ENCODE measurements at places on chromosomes 12 and 14.

DNA sequence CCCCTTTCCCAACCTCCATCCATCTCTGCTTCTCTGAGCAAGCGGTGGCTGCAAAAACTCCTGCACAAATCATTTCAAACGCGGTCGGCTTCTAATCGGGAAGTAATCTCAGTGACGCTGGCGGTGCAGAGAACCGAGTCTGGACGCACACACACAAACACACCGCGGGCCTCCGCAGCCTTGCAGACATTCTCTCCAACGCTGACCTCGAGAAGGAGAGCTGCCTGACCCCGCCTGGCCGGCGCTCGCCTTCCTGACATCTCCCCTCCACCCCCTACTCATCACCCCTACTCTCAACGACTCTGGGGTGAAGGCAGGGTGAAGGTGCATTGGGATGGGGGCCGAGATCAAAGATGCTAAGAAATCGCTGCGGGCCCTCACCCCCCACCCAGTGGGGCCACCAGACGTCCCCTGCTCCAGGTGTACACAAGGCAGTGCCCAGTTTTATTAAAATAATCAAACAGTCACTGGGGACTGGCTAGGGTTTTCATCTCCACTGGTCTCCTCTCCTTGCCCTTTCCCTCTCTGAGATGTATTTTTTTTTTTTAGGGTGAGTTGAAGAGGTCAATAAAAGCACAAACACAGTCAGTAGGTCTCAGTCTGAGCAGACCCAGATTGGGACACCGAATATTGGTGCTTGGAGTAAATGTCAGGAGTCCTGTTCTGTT, 506 bp upstream of the TBX5 start:
- no peak for DNase-seq

- no peak for DNase-seq
Observed at GRCh38 chr12:104741077-104741476, 217.0 kb downstream of the SLC41A2 start.

GRCh38 chr14:53093206-53093605, 59.9 kb downstream of the DDHD1 start:
- no peak for DNase-seq

GRCh38 chr14:72780751-72781150, 113.2 kb downstream of the DPF3 start:
- DNase-seq, result no peak

DNA sequence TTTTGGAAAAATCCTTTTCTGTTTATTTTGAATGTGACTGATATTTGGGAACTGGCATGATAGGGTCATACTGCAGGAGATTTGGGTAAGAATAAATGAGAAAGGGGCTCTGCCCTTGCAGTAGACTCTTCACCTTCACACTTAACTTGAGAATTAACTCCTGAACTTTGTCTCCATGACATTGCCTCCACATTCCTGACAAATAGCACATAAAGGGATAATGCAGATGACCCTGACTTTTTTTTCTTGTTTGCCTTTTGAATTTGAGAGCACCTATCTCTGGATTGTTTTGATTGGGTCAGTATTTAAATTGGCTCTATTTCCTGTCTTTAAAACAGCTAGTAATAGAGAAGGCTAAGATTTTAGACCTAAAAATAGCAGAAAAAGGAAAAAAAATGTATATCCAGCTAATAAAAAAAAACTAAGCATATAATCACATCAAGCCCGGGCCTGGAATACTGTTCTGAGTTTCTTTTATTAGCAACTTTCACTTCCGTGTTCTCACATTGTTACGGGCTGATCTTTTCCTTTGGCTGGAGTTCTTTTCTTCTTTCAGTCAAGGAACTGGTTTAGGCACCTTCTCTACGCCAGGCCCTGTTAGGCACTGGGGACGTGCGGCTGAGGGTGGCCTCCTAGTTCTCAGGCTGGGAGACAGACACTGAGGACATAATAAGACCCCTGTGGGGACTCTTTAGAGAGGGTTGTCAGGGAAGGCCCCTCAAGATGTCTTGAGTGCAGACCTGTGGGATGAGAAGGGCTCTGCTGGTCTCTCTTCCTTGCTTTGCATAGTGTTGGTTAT, 53.1 kb upstream of the GNPNAT1 start:
- no peak for DNase-seq

DNA sequence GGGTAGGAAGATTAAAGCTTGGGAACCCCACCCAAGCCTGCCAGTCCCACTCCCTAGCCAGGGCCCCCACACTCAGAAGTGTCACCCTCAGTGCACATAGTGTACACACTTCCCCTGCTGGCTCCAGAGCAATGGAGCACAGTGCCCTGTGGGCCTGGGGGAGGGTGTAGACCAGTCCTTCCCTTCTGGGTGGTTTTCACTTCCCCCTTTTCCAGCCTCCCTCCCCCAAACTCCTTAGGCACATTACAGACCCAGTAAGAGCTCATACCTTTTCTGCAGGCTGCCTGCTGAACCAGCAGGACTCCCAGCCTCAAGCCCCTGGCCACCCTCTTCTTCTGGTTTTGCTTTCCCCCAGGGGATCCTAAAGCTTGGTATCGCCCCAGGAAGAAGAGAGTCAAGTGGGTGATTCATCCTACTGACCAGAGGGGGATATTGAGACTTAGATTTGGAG, at the start of gene ZNF385A:
Gene ZNF385A, minus strand, starts transcription at position 143 of the 451 bp plus-strand sequence. CDS start 219 bp downstream, outside the sequence.
- no peak for DNase-seq

DNA sequence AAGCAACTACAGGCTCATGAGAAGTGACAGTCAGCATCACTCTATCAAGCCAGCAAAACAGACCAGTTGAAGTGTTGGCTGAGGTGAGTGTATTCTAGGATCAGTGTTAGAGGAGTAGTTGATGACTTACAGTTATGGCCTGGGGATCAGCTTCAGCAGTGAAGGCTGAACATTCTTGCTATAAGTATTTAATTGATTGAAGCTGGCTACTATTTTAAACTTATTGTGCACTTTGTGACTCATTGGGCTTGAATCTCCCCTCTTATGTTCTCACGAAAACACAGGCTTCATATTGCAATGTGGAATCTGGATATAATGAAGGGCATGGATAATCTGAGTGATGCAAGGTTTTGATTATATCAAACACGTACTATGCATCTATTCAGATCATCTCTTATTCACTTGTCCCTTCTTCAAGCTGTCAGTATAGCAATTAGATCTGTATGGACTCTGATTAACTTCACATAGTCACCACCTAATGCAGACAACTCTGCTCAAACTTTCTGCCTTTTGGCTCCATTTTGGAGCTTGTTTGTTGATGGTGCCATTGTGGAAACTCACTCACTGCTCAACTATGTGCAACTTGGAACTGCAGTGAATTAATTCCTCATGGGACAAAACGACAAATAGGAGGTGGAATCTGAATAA, 309.2 kb downstream of the SLC16A7 start:
- DNase-seq, result no peak

DNA sequence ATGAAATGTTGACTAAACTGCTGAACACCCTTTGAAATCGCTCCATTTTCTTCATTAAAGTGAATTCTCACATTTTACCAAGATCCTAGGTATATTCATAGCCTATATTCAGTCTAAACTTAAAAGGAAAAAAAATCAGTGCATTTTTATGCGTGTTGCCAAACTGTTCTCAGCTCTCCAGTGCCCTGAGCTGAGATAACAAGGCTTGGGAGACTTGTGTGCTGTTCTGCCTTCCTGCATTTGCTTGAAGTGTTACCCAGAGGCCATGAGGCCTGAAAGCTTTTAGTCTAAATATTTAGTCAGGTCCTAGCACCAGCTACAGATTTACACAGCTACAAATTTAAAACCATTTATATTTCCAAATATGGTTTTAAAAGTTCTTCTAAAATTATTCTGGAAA, 8.6 kb upstream of the PALS1 start:
- no peak for DNase-seq

All from activated T-cell treated with anti-CD3 and anti-CD28 coated beads for 24 hours (primary cell).